ENCODE measurements at places on chromosomes 13 and 19.

GRCh38 chr19:50427997-50428425, 4.7 kb upstream of the MYBPC2 start:
- DNase-seq, result peak; percentile 54

DNA sequence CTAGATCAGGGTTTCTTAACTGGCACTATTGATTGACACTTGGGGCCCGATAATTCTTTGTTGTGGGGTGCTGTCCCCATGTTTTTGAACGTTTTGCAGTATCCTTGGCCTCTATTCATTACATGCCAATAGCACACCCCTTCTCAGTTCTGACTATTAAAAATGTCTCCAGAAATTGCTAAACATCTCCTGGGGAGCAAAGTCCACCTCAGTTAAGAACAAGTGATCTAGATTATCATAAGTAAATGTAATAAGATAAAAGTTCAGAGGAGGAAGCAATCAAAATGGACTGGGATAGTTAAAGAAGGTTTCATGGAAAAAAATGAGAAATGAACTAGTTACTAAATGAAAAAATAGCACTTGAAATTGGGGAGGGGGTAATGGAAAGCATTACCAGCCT, 98.1 kb upstream of the MIR17HG start:
- DNase-seq, result no peak

DNA sequence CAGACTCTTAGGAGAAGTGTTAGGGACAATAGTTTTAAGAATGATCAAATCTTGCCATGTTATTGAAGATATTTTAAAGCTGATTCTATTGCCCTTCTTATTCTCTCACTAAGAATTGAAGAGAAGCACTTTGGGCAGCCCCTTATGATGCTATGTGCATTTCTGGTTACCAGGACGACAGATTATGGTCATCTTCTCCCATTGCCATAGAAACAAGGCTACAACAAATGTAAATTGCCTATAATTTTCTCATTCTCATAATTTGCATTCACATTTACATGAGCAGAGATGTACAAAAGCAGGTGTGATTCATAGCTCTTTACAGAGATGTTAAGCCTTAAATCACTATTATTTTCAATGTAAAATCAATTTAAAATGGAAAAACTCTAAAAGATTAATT, 137.3 kb upstream of the PCDH9 start:
- DNase-seq, result no peak

GRCh38 chr19:12733369-12734214, 892 bp downstream of the TRIR start:
- peak; percentile 57 for DNase-seq

DNA sequence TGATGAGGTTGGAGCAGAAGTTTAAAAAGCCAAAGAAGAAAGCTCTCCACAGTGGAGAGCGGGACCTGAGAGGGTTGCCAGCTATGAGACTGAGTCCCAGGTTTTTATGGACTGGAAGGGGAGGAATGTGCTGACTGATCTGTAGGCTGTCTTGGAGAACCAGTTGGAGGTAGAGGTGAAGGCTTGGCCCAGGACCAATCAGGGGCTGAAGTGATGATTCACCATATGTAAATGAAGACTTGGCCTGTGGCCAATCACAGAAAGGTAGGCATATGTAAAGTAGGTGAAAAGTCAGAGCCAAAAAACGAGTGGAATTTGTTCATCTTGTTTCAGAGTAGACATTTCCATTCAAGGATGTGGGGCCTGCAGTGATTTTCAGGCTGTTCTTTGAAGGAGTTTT, 17.5 kb upstream of the KBTBD6 start:
- no peak for DNase-seq

- no peak for DNase-seq
Measured at GRCh38 chr13:22161871-22162270, 491.0 kb downstream of the FGF9 start.

DNA sequence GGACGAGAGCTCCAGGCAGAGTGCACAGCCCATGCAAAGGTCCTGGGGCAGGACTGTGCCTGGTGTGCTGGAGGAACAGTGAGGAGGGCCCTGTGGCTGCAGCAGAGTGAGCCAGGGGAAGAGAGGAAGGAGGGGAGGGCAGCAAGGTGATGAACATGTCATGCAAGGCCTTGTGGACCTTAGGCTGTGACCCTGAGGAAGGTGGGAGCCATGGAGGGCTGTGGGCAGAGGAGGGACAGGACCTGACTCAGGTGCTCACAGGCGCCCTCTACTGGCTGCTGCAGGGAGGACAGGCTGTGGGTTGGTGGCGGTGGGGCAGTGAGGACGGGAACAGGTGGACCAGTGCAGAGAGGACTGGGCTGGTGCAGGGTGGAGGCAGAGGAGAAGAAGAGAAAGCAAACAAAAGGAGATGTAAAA, 170.3 kb downstream of the PTPRS start:
- DNase-seq, result no peak

- no peak for DNase-seq
Measured at GRCh38 chr19:28297036-28297435, 915.9 kb downstream of the UQCRFS1 start.

DNA sequence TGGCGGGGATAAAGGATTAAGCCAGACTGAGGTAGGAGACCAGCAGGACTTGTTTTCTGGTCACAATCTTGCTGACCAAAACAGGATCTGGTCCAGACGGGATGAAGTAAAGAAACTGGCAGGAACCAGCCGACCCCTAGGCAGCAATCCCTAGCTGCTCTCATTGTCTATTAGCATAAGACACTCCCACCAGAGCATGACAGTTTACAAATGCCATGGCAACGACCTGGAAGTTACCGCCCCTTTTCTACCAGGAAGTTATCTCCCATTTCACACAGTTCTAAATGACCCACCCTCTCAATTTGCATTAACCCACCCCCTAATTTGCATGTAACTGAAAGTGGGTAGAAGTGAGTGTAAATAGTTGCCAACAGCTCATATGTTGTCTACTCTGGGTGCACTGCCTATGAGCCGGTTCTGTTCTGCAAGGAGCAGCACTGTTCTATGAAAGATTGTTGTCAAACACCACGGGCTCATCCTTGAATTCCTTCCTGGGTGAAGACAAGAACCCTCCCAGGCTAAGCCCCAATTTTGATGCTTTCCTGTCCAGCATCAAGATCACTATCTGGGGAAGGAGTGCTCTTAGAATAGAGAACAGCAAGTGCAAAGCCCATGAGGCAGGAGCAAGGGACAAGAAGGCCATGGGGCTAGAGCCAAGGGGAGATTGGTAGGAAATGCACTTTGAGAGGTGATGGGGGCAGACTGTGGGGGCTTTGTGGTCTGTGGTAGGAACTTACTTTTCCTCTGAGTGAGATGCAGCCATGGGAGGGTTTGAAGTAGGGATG, 13.9 kb upstream of the FBXO27 start:
- DNase-seq, result no peak

DNA sequence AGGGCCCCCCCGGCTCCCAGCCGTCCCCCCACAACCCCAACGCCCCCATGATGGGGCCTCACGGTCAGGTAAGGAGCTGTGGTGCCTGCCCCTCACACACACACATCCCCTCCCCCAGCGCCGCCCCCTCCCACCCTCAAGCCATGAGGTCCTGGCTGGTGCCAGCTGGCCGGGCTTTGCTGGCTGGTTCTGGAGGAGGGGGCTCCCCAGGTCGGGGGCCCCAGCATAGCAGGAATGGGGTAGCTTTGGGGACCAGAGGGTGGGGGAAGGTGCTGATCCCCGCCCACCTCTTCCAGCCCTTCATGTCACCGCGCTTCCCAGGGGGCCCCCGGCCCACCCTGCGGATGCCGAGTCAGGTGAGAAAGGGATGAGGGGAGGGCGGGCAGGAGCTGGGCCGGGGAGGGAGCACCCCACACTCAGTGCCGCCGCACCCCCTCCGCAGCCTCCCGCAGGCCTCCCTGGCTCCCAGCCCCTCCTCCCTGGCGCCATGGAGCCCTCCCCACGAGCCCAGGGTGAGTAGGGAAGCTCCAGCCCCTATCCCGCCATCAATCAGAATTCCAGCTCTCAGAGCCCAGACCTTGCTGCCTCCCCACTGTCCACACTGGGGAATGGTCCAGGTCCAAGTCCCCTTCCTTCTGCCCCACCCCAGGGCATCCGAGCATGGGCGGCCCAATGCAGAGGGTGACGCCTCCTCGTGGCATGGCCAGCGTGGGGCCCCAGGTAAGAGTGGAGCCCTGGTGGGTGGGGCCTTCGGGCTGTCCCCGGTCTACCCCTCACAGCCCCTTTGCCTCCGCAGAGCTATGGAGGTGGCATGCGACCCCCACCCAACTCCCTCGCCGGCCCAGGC, 6.4 kb downstream of the ISYNA1 start:
- no peak for DNase-seq

DNA sequence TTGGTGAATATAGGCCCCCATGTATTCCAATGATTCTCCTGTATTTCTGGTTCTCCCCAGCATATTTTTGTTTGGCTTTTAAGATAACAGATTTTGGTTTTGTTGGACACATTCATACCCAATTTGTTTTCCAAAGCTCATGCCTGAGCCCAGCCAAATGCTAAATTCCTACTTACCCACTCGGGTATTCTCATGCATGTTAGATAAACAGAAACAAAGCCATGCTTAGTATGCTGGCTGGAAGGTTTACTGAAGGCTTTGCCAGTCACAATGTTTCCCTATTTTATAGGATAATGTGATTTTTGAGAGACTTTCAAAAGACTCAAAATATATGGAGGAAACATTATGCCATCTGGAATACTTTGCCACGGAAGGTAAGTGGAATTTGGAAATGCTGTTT, 206.8 kb downstream of the ATP8A2 start:
- no peak for DNase-seq

DNA sequence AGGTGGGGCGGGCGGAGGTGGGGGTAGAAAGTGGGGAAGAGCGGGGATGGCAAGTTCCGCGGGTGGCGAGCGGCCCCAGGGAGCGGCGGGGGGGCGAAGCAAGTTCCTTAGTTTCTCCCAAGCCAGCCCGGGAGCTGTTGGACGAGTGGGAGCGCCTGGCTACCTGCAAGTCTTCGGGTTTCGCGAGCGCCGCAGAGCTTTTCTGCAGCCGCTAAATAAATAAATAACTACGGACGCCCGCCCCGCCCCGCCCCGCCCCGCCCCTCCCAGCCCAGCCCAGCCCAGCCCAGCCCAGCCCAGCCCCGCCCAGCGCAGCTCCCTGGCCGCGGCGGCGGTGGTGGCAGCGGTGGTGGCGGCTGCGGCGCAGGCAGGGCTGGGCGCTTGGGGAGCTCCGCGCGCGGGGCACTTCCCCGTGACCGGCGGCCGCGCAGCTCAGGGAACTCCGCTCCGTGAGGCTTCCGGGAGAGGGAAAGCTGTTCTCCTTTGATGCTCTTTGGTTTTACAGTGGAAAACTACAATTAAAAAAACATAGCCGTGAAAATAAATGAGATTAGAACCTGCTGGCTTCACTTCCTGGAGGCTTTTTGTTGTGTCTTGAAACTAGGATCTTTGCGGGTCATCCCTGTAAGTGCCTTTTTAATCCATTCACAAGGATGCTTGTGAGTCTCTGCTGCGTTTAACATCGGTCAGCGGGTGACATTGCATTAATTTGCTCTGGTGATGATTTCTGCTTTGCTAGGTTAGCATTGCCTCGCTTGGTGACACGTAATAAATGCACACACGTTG, at the start of gene UBE2L5:
UBE2L5 (plus strand) TSS at position 440 of the 786 bp plus-strand sequence. CDS start 5,498 bp downstream, outside the sequence.
- peak; percentile 22 for DNase-seq

- DNase-seq, result no peak
Measured at GRCh38 chr19:16847430-16847829, 18.2 kb downstream of the SIN3B start.

DNA sequence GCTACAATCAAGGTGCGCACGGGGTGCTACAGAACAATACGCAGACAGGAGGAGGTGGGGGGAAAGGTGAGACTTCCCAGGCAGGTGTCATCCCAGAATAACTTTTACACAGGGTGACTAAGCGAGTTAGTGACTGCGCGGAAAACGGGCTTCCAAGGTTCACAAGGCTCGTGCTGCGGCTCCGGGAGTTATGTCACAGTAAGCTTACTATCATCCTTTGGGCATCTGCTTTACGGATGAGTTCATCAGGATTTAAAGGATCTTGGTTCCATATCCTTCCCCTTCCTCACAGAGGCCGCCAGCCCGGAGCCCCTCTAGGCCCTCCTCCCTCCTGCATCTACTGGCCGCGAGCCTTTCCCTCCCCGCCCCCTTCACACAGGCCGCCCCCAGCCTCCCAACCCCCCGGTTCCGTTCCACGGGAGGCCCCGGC, 474 bp upstream of the IFT88 start:
- peak; percentile 54 for DNase-seq

GRCh38 chr13:98927951-98928927, 49.6 kb downstream of the DOCK9 start:
- DNase-seq, result peak; percentile 92

DNA sequence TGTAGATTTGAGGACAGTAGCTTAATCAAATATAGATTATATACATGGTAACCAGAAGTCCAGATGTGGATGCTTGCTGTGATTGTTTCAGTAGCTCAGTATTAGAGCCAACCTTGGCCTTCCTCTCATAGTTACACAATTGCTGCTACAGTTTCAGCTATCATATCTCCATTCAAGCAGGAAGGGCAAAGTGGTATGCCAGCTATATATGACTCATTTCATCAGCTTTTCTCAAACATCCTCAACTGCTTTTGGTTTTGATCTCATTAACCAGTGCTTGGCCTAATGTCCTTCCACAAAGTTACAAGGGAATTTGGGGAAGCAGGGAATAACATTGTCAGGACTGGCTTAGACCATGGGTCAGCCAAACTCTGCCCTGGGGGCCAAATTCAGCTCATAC, 73.0 kb upstream of the MAB21L1 start:
- DNase-seq, result peak; percentile 41

DNA sequence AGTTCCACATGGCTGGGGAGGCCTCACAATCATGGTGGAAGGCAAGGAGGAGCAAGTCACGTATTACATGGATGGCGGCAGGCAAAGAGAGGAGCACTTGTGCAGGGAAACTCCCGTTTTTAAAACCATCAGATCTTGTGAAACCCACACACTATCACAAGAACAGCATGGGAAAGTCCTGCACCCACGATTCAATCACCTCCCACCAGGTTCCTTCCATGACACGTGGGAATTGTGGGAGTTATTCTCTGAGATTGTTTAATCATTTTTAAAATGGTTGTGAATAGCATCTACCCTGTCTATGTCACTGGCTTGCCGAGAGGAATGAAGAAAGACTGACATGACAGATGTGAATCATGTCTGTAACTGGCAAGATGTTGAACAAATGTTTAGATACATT, 301.7 kb downstream of the HS6ST3 start:
- DNase-seq, result no peak

DNA sequence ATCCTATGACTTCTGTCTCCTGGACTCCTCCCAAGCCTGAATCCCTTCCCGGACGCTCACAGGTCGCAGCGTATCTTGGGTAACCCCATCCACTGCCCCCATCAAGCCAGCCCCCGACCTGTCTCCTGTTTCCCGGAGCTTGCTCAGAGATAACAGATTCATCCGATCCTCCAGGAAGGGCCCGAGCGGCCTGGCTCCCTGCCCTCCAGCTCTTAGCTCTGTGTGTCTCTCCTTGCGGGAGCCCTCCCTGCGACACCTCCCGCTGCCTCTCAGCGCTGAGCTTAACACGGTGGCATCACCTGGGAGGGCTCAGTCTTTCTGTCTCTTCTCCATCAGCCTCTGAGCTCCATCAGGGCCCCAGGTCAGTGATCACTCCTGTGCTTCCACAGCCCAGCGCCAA, 4.3 kb upstream of the TMEM255B start:
- DNase-seq, result no peak

- no peak for DNase-seq
Measured at GRCh38 chr13:112428704-112429103, 52.5 kb downstream of the SPACA7 start.

GRCh38 chr19:29914933-29915332, 27.1 kb upstream of the URI1 start:
- no peak for DNase-seq

GRCh38 chr19:45558399-45558878, 26.2 kb downstream of the OPA3 start:
- no peak for DNase-seq
